ENCODE measurements at places on chromosomes 5 and 9. TPM values are rescaled to one million over a fixed set of nuclear protein-coding genes. Genes with fewer than 3 reads are reported as not detected.

PCDHGC5 gene
- not detected for total RNA-seq

PDE6A gene
- not detected for total RNA-seq

C5orf58 gene
- total RNA-seq = not detected

SPATA31D1 gene
- not detected for total RNA-seq

TMEFF1 gene
- not detected for total RNA-seq

RABGAP1 gene
- 27.6 TPM for total RNA-seq

- no peak for DNase-seq
These were observed 32.0 kb downstream of the DDX31 start for GRCh38 chr9:132637801-132638200.

DNA sequence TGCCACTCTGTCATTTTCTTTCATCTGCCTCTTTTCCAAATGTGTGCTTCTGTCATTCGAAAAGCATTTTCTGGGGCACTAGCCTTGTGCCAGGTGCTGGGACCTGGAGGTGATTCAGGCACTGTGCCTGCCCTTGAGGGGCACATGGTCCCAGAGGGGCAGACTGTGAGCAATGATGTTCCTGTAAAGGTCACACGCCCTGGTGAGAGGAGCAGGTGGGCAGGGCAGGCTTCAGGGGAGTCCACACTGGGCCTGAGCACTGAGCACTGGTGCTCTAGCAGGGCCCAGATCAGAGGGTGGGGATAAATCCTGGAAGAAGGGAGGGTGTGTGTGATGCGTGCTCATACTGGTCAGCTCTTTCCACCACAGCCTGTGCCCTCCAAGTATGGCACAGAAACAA, 77.8 kb downstream of the COL15A1 start:
- DNase-seq = no peak

- DNase-seq = no peak
These were observed 67.2 kb downstream of the PRLR start for GRCh38 chr5:35162848-35163709.

- no peak for DNase-seq
These were observed 162.8 kb downstream of the TLE1 start for GRCh38 chr9:81526587-81526986.

Measured in natural killer cell treated with Interleukin-12 subunit alpha and Interleukin-12 subunit beta and Interleukin-15 and Interleukin-18, amount 100 ng/mL, for 72 hours (primary cell).